ENCODE measurements at places on chromosomes 6 and 20.
A peak's percentile ranks its signal among the peaks of the same experiment; 100 is the strongest.

DNA sequence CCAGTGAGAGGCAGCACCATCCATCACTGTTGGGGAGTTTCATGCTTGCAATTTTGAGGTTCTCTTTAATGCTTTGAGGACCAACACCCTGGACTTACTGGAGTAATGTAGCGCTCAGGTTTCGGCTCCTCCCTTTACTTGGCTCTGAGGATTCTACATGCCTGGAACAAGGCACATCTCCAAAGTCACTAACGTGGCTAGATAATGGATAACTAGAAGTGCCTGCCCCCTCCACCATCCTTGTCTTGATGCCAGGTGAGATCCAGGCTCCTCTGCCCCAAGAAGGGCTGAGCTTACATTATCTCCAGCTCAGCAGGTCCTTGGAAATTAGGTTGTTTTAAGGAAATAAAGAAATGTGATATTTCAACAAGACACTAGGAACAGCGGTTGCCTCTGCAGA, 75.5 kb upstream of the ZNFX1 start:
- DNase-seq = no peak

GRCh38 chr6:47207261-47207660, 102.4 kb downstream of the TNFRSF21 start:
- no peak for DNase-seq

GRCh38 chr6:21947731-21948386, 349.0 kb downstream of the PRL start:
- DNase-seq = no peak

GRCh38 chr6:3209114-3210023, 18.1 kb downstream of the TUBB2B start:
- DNase-seq = peak; percentile 43

- DNase-seq = no peak
Measured at GRCh38 chr6:72938104-72938503, 287.2 kb downstream of the KHDC1L start.

DNA sequence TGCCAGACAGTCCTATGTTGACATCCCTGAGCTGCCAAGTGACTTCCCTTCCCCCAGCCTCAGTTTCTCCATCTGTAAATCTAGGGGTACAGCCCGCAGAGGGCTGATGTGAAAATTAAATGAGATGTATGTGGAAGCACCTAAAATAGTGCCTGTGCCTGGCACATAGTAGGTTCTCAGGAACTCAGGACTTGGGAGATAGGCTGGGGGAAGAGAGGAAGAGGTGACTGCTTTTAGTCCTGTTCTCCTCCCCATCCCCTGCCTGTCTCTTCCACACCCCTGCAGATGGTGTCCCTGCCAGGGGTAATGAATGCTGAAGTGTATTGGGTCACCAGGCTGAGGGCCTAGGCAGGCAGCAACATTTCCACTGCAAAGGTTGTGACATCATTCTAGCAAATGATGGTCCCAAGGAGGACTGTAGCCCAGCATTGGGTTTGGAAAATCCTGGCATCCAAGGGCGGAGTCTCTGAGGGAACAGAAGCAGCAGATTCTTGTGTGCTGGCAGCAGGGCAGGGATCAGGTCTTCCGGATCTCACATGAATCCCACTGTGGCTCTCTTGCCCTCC, 1.8 kb downstream of the SNPH start:
- no peak for DNase-seq

DNA sequence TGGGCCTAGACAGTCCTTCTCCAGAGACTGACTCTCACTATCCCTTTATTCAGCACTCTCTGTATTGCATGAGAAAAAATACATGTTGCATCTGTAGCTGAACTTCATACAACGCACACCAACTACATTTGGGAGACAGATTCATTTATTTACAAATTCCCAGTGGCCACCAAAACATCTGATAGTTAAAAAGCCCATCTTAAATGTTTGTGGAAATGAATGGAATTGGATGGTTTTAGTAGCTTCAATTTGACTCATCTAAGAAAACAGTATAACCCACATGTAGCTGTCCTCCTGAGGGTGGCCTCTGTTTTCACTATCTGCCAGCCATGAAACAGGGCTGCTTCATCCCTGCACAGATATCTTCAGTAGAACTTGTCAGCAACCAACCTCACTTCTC, 116.3 kb downstream of the PCSK2 start:
- DNase-seq = no peak

- DNase-seq = no peak
Measured at GRCh38 chr6:7587631-7588100, 2.3 kb upstream of the SNRNP48 start.

DNA sequence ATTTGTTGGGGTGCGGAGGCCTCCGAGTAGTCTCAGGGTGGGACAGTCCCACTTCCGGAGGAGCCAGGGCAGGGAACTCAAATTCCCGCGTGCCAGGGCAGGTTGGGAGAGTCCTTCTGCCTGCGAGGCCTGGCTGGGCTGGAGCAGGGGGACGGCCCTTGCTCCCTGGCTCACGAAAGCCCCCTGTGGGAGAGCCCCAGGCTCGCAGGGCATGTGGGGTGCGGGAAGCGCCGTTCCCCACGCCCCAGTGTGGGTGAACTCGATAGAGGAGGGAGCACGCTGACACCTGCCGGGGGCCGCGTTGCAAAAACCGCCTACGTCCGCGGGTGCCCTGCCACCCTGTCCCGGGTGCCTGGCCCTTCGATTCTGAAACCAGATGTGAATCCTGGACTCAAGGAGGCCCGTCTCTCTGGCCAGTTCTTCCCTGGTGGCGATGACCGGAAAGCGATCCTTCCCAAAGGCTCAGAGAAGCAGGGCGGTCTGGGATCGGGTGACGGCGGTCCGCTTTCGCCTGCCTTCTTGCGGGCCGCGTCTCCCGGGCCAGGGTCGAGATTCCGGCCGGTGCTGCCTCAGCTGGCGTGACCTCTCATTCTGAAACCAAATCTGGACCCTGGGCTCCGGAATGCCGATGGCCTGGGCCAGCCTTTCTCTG, 1846.5 kb upstream of the DEFB115 start:
- no peak for DNase-seq

- no peak for DNase-seq
Measured at GRCh38 chr6:136521911-136522310, 28.3 kb downstream of the MAP7 start.

DNA sequence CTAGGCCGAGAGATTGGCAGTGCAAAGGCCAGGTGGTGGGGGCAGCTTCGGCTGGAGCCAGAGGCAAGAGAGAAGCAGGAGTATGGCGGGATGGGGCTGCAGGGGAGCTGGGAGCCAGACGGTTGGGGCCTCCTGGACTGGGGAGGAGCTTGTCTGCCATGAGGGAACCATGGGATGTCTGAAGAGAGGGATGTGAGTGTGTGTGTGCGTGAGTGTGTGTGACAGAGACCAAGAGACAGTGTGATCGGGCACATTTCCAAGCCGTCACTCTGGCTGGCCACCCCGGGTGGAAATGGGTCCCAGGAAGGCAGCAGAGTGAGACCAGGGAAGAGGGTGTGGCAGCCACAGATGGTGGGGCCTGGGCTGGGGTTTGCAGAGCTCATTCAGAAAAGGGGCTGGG, 13.8 kb downstream of the PHACTR3 start:
- no peak for DNase-seq

DNA sequence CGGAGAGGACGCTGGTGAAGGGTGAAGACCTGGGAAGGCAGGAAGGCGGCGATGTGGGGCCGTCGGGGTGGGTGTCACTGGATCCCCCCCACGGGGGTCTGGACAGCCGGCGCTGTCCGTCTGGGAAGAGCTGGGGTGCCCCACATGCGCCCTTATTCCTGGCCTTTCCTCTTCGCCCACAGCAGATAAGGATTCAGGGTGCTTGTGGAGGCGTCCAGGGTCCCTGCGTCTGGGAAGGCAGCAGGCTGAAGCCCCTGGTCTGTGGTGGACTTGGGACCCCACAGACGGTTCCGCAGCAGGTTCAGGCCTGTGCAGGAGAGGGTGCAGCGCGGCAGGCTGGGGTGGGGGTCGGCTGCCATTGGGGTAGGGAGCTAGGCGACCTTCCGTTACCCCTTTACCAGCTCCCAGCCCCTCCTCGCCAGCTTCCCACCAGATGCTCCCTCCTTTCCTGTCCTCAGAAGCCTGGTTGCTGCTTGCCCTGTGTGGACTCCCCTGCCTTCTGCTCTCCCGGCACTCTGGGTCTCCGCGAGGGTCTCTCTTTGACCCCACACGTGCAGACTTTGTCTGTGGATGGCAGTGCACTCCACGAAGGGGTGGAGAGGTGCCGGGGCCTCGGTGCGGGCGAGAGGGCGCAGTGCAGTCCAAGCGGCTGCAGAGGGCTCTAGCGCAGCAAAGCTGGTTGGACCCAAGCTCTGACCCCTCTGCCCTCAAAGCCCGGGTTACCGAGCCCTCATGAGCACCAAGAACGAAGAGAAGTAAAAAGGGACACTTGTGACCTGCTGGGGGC, 2.1 kb upstream of the GATA5 start:
- no peak for DNase-seq

DNA sequence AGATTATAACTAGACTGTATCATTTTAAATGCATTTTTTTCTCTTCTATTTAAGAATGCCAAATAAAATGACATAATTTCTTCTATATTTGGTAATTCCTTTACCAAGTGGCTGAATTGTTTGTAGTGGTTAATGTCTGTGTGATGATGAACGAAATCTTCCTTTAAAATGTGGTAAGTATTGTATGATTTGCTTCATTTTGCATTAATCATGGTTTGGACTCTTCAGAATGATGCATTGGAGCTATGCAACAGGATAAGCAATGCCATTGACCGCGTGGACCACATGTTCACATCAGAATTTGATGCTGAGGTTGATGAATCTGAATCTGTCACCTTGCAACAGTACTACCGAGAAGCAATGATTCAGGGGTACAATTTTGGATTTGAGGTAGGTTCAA, 99.6 kb downstream of the MAP3K4 start:
- no peak for DNase-seq

- DNase-seq = no peak
Measured at GRCh38 chr6:106060167-106060566, 26.0 kb upstream of the PRDM1 start.

- DNase-seq = no peak
Measured at GRCh38 chr6:53041356-53041755, 23.8 kb upstream of the FBXO9 start.

DNA sequence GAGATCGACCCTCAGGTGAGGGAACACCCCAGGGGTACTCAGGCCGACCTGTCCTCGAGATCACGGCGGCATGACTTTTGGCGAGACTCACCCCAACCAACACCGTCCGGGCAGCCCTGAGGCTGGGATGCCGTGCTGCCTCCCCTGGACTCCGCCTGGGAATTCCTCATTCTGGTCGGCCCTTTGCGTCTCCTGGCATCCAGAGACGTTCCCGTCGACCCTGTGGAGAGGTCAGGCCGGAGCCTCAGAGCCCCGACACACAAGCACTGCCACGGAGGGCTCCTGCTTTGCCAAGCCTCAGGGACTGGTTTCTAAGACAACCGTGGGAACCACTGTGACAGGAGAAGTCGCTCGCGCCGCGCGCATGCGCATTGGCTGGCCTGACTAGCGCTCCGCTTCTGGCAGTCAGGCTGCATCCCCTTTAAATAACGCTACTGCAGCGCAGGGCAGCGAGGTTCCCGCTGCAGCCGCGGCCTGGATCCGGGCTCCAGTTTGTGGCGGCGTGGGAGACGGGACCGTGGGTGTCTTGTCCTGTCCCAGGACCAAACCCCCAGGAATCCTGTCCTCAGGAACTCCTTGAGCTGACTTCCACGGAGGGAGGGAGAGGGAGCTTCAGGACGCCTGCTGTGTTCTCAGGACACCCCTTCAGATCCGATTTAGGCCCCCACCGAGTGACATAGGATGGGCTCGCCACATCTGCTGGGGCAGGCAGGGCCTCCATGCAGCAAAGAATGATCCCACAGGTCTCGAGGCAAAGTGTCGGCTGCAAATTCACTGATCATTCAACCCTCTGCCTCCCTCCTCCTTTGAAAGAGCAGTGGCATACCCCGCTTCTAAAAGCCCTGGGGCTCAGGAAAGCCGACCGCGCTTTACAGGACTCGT, 163.2 kb upstream of the ZNF337 start:
- DNase-seq = no peak
